Foreskin fibroblast (primary cell): ENCODE measurements at places on chromosomes 6 and 20.

GRCh38 chr6:72724545-72724944 lies 102.7 kb downstream of the KCNQ5 start:
- DNase-seq = no peak

- DNase-seq = no peak
These were observed 266.4 kb upstream of the PREP start for GRCh38 chr6:105669232-105669631.

DNA sequence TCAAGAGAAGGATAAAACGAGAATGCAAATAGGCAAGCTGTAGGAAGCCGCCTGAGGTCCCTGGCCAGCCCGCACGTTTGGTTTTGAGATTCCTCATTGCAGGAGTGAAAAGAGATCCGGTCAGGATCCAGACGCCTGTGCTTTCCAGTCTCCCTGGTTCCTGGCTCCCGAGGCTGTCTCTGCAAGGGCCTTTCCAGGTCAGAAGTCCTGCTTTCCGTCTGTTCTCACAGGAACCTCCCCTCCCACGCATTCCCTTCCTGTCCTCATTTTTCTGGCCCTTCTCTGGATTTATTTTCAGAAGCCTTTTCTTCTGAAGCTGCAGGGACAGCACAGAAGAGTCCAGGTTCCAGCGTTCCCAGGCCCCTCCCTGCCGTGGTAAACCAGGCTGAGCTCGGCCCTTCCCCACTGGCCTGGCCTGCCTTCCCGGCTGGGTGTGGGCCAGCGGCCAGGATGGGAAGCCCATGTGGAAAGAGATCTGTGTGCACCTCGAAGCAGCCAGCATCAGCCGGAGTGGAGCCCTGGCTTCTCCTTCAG lies 54.0 kb downstream of the TMEM242 start:
- DNase-seq = peak; percentile 30

DNA sequence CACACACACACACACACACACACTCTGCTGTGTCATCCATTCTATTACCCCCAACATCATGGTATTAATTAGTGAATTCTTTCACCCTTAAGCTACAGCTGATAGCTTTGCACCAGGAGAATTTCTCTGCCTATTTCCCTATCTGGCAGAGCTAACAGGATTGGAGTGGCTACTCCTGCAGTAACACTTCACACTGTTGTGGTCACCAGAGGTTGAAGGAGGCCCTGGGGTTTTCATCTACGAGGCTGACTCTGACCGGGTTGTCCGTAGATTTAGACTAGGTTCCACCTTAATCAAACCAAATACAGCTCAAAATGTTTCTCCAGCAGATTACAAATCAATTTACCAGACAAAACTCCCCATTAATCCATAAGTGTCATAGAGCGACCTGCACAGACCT lies 69.2 kb upstream of the RIPOR2 start:
- DNase-seq = no peak

GRCh38 chr20:22623211-22623610 lies 38.8 kb upstream of the FOXA2 start:
- no peak for DNase-seq

DNA sequence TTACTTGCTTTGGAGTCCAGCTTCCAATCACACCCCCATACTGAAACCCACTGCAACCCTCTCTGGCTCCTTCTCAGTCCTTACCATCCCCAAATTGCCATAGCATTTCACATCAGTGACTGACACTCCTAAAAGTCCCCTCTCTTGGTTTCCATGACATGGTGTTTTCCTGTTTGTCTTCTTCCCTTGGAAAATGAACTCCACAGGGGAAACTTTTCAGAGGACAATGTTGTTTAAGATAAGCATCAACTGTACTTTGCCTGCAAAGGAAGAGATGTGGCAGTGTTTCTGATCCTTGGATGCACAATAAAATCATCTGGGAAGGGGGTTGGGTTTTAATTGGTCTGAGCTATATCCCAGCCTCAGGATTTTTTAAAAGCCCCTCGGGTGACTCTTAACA lies 214.9 kb downstream of the HACE1 start:
- DNase-seq = no peak

DNA sequence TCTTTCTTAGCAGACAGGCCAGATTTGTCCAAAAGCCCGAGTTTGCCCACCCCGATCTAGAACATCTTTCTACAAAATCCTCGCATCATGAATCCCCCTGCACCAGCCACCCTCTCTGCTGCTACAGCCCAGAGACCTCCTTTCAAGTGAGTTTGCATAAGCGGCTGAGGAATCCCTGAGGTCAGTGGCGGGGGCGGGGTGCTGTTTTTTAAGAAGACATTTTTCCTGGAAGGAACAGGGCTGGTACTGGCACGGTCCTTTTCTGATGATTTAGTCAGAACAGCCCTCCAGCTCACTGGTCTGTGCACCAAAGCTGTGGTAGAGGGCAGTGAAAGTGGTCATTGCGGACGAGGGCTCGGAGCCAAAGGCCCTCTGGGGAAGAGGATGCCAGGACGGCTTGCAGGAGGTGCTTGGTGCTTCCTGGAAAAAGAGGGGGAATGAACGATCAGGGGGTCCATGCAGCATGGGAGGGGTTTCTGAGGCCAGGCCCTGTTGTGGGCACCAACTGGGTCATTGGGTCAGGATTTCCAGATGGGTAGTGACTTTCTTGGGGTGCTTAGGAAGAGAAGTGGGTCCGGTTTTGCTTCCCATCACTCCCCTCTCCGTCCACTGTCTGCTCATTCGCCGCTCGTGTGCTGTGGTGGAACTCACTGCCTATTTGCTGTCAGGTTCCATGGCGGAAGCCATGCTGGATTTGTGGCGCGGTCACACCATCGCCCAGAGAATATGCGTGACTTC lies 50.4 kb downstream of the GNAS-AS1 start:
- no peak for DNase-seq

GRCh38 chr6:101011186-101011585 lies 130.1 kb upstream of the ASCC3 start:
- peak; percentile 6 for DNase-seq

DNA sequence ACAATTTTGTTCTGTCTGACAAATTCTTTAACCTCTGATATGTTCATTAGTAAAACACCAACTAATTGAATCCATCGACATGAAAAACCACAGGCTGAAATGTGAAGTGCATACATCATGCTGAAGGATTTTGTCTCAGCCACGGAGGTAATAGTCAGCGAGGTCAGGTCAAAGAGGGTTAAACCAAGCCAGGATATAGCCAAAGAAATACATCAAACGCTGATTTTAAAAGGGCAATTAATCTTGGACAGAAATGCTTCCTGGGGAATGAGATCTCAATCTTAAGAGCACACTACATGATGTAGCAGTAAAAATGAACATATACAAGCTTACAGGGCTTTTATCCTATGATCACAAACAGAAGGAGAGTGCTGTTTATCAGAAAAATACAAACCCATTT lies 106.7 kb downstream of the PRDM1 start:
- peak; percentile 83 for DNase-seq

DNA sequence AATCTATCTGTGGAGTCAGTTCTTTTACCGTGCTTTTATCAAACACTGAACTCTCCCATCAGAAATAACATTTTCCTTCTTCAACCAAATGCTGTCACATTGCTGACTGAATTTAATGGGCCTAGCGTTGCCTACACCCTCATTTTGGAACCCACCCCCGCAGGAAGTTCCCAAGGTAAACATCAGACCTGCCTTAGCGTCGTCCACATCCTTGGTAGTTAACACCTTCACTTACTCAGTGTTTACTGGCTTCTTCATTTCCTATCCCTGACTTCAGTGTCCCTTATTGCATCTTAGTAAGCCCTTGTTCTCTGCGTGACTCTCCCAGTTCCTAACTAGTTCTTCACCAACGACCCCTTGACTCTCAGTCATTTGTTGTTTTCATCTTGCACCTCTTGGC lies 491.4 kb upstream of the SOX4 start:
- no peak for DNase-seq

DNA sequence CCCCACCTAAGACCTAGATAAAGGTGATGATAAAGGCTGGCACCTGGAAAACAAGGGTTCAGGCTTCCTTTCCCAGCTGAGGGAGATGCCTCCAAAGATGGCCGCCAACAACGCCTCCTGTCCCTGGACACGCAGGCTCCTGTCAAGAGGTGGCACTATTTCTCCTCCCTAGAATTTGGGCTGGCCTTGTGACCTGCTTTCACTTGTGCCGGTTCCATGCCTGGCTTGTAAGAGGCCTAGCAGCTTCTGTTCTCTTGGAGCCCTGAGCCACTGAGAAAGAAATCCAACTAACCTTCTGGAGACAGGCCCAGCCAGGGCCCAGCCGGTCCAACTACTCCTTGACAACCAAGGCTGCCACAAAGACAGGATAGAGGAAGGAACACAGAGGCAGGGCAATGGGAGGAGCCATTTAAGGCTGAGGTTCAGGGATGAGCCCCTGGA lies 60.2 kb upstream of the RALY start:
- DNase-seq = peak; percentile 40

DNA sequence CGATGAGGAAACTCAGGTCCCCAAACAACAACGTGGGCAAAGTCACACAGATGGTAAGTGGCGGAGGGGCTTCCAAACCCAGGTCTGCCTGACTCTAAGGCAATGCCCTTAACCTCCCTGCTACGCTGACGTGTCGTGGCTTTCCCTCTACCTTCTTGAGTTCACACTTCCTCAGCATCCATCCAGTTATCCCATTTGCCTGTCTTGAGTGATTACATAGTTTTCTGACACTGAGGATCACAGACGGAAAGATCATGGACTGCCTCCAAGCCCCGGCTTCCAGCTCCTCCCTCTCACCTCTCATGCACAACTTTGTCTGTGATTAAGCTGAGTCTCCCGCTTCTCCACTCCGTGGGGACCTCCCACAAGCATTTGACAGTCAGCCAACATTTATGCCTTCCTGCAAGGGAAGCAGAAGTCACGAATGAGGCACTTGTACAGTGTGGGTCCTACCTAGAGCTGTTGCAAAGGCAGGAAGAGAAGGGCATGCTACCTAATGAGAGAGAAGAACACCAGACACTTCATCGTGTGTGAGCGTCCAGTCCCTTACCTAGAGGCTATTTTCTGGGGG lies 33.8 kb downstream of the TBC1D7 start:
- DNase-seq = no peak

- peak; percentile 54 for DNase-seq
These were observed 390.2 kb downstream of the TENT5A start for GRCh38 chr6:81362246-81362645.

GRCh38 chr6:69887026-69887425 lies 20.7 kb downstream of the COL19A1 start:
- DNase-seq = no peak

GRCh38 chr20:62878244-62879038 lies 16.8 kb upstream of the TCFL5 start:
- no peak for DNase-seq

DNA sequence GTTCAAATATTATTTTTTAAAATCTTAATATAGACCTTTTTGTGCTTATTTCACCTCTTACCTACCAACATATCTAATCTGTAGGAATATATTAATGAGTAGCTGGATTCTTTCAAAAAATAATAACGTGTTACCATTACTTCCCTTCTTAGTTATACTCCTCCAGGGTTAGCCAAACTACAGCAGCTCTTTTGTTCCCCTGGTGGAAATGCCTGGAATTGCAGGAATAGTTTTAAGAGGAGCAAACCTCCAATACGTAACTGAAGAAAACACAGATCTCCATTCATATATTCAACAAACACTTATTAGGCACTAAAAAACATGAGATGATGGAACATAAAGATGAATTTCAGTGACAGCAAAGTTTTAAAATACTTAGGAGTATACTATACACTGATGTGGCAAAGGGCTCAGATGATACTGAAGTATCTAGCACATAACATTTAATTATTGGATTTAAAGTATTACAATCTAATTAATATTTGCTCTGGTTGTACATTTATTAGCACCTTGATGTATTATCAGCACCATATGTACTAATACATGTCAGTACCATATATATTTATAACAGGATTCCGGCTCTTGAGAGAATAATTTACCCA lies 78.3 kb downstream of the TBX18 start:
- DNase-seq = peak; percentile 36

GRCh38 chr6:146813554-146813953 lies 214.8 kb downstream of the ADGB start:
- DNase-seq = no peak

GRCh38 chr6:165834613-165835259 lies 171.7 kb upstream of the PDE10A start:
- DNase-seq = no peak

- DNase-seq = peak; percentile 90
These were observed 236.7 kb downstream of the FARS2 start for GRCh38 chr6:5497896-5498578.
